ENCODE measurements at places on chromosomes 6 and 20.

DNA sequence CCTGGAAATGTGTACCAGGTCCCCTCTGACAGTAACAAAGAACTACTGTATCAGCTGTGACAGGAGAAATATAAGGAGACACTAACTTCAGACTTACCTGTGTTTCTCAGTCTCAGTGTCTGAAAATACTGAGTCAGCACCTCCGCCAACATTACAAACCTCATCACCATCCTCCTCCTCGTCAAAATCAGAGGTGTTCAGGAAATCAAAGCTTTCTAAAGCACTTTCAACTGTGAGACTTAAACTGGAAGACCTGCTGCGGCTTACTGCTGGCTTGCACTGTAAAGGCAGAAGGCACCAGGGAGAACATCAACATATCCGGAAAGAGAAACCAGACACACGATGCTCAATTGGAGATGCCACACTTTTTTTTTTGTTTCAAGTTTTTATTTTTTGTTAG, 40.3 kb upstream of the ARMH2 start:
- no peak for DNase-seq

GRCh38 chr20:23874747-23875146, 4.8 kb downstream of the CST5 start:
- DNase-seq = no peak

DNA sequence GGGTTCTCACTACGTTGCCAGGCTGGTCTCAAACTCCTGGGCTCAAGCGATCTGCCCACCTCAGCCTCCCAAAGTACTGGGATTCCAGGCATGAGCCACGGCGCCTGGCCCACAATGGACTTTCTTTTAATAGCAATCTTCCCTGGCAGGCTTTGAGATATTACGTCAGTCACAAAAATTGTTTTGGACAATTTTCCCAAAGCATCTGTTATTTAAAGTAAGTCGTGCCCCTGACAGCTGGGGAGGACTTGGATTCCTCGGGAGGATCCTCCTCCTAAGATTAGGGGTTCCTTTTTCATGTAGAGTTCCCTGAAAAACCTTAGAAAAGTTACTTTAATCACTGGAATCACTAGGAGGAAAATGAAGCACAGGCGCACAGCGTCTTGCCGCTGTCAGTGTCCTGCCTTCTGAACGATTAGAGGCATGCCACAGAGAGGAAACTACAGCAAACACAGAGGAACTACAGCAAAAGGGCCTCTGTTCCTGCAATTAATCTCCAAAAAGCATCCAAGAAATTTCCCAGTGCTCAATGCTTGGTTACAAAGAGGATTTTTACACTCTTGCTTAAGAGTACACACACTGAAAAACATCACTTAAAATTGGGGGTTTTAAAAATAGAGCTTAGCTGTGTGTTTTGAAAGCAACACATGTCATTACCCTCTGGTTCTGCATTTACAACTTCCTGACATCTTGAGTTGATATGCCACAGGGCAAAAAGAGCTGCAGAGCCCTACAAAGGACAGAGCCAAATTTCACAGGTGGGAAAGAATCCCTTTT, 4.5 kb downstream of the ACSS1 start:
- no peak for DNase-seq

DNA sequence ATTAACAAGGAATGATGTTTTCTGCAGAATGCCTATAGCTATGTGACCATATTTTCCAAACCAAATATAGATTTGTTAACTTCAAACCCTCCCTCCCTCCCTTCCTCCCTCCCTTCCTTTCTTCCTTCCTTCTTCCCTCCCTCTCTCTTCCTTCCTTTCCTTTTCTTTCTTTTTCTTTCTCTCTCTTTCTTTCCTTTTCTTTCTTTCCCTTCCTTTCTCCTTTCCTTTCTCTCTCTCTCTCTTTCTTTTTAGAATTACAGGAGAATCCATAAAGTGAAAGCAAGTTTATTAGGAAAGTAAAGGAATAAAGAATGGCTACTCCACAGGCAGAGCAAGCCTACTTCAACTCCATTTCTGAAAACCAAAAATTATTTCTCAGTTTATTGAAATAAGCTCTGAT, 153.0 kb downstream of the AHI1 start:
- no peak for DNase-seq

- no peak for DNase-seq
Observed at GRCh38 chr6:7147051-7147671, 39.4 kb downstream of the RREB1 start.

- DNase-seq = no peak
Observed at GRCh38 chr6:16570221-16570553, 191.1 kb downstream of the ATXN1 start.

GRCh38 chr6:150685860-150686259, 86.2 kb downstream of the PLEKHG1 start:
- peak; percentile 16 for DNase-seq

- DNase-seq = no peak
Observed at GRCh38 chr20:37543828-37544227, 16.2 kb upstream of the BLCAP start.

GRCh38 chr6:105179244-105180065, at the start of gene POPDC3:
POPDC3 (minus strand) TSS chr6:105180014; CDS start chr6:105161909, 18,105 bp downstream.
- DNase-seq = no peak

GRCh38 chr6:33812669-33813068, 8.9 kb upstream of the MLN start:
- no peak for DNase-seq

Measured in stimulated activated CD4-positive, alpha-beta T cell treated with anti-CD3 and anti-CD28 coated beads, Interleukin-2, amount 100 ng/mL, for 4 hours (primary cell).